Right atrium auricular region (tissue), 2 donors: ENCODE measurements at places on chromosomes 4 and X. TPM values are rescaled to one million over a fixed set of nuclear protein-coding genes. Genes with fewer than 3 reads are reported as not detected.

DNA sequence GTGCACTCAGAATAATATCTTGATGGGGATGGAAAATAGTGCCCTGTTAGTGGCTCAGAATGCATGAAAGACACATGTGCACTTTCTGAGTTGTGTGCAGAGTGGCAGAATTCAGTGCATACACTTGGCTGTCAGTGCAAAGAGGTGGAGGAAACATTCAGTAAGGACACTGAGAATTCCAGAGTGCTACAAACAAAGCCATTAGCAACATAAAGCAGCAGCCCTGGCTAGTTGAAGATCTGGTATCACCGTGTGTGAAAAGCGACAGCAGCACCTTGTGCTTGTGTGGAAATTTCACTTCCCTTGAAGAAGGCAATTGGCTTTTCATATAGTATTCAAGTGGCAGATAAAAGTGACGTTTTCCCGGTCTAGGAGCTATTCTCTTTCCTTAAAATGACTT is 810.4 kb downstream of the TRIML1 start:
- no peak overlapping the region for H3K27ac ChIP-seq
- H3K4me1 ChIP-seq: no peaks in the 10 kb centered on the region
- no peaks in the 10 kb centered on the region for H3K27me3 ChIP-seq
- H3K4me3 ChIP-seq: no peak overlapping the region
- no peak for DNase-seq
- no peaks in the 10 kb centered on the region for H3K36me3 ChIP-seq

The NSG1 gene
- 19.6 TPM for total RNA-seq

- no peaks in the 10 kb centered on the region for H3K4me1 ChIP-seq
- H3K27ac ChIP-seq: no peak overlapping the region
Measured at GRCh38 chr4:91147067-91147466, 1019.9 kb downstream of the CCSER1 start.

DNA sequence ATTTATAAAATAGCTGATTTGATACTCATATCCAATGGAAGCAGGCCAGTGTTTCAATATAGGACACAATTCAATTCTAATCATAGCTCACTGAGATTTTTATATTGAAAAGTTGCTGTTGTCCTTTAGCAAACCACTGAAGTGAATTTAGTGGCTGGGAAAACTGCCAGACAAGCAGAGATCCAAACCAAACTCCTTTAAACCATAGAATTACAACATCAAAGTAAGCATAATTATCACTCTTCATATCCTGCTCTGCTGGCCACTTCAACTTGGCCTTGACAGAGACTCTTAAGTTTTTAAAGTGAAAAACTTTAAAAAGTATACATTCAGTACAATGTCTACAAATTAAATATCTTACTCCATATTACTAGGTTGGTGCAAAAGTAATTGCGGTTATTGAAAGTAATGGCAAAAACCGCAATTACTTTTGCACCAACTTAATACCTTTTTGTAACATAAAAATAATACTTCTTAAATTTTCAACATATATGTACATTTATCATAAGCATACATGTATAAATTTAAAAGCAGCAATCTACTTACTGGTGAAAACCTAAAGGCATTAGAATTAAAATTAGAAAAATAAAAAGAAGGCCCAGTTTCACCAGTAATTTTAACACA is 433.0 kb downstream of the PCDH10 start:
- no peak overlapping the region for H3K27ac ChIP-seq
- no peaks in the 10 kb centered on the region for H3K27me3 ChIP-seq
- H3K4me1 ChIP-seq: no peaks in the 10 kb centered on the region
- H3K4me3 ChIP-seq: no peak overlapping the region
- DNase-seq: no peak

The PAGE2B gene
- total RNA-seq: not detected

The CT45A3 gene
- not detected for total RNA-seq

The GABRG1 gene
- total RNA-seq: not detected

The SLC4A4 gene
- total RNA-seq: 27.3 TPM

GRCh38 chrX:102067966-102068723 is 57.3 kb upstream of the TCEAL2 start:
- H3K4me1 ChIP-seq: no peaks in the 10 kb centered on the region
- no peak overlapping the region for H3K4me3 ChIP-seq
- DNase-seq: no peak
- no peaks in the 10 kb centered on the region for H3K36me3 ChIP-seq
- H3K27ac ChIP-seq: no peak overlapping the region

DNA sequence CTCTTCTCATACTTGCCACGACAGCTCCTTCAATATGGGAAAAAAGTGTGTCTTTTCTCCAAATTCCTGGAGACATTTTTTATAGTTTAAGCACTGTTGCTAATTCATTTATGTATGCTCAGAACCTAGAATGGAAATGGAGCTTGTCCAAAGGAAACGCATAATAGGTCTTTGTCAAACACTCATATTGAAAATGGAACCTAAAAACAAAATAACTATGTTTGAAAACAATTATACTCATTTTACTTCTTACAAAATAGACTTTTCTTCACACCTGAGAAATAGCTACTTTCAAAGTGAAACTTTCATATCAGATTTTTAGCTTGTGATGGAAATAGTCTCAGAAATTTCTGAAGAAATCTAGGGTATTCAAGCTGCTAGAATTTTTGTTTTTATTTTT is 529.7 kb upstream of the BOD1L1 start:
- no peaks in the 10 kb centered on the region for H3K36me3 ChIP-seq
- no peak for DNase-seq
- H3K27ac ChIP-seq: no peak overlapping the region
- H3K4me3 ChIP-seq: no peak overlapping the region
- H3K27me3 ChIP-seq: no peaks in the 10 kb centered on the region

GRCh38 chrX:38754102-38754790 is 47.0 kb upstream of the MID1IP1 start:
- H3K36me3 ChIP-seq: no peaks in the 10 kb centered on the region
- H3K4me3 ChIP-seq: no peak overlapping the region
- H3K4me1 ChIP-seq: no peaks in the 10 kb centered on the region

GRCh38 chr4:182648766-182649165 is 268.4 kb downstream of the DCTD start:
- H3K4me1 ChIP-seq: no peaks in the 10 kb centered on the region
- H3K4me3 ChIP-seq: no peak overlapping the region
- H3K36me3 ChIP-seq: no peaks in the 10 kb centered on the region
- no peak for DNase-seq
- no peaks in the 10 kb centered on the region for H3K27me3 ChIP-seq

The TRO gene
- 4.3 TPM for total RNA-seq

The MAP7D3 gene
- 10.8 TPM for total RNA-seq
